ENCODE measurements at places on chromosomes 16 and 17.

- no peak for DNase-seq
These were observed 126.0 kb upstream of the GOT2 start for GRCh38 chr16:58859958-58860669.

GRCh38 chr16:50315346-50315997 lies 49.1 kb downstream of the ADCY7 start:
- DNase-seq, result no peak

GRCh38 chr17:28282596-28282995 lies 36.4 kb upstream of the TMEM97 start:
- peak; percentile 72 for DNase-seq

GRCh38 chr17:3551189-3551588 lies 6.4 kb downstream of the TRPV3 start:
- no peak for DNase-seq

- DNase-seq, result no peak
These were observed 21.5 kb upstream of the CCL5 start for GRCh38 chr17:35901631-35902175.

- peak; percentile 58 for DNase-seq
These were observed 12.1 kb upstream of the RIPOR1 start for GRCh38 chr16:67516296-67517154.

- DNase-seq, result no peak
These were observed 259.2 kb downstream of the CBLN1 start for GRCh38 chr16:49022351-49022963.

DNA sequence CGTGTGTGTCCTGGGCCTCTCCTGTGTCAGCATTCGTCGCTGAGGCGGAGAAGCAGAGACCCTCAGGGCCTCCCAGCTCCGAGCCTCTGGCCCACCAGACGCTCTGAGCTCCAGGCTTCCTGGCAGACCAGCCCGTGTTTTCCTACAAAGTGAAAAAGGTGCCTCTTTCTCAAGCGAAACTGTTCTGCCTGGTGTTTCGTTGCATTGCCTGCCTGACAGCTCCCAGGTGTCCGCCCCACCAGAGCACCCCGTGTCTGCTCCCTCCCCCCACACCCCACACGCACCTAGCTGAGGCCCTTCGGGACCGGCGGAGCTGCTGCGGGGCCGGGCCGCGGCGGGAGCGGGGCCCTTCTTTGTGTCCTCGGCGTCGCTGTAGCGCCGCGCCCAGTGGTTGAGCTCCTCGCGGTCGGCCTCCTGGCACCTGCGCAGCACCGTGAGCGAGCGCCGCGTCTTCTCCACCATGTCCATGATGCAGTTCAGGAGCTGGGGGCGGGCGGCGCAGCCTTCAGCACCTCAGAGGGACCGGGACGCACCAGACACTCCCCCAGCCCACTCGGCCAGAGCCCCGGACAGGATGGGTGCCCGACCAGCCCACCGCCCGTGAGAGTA lies 14.7 kb upstream of the PABPN1L start:
- DNase-seq, result peak; percentile 7
